ENCODE measurements at places on chromosomes 16 and 17.

DNA sequence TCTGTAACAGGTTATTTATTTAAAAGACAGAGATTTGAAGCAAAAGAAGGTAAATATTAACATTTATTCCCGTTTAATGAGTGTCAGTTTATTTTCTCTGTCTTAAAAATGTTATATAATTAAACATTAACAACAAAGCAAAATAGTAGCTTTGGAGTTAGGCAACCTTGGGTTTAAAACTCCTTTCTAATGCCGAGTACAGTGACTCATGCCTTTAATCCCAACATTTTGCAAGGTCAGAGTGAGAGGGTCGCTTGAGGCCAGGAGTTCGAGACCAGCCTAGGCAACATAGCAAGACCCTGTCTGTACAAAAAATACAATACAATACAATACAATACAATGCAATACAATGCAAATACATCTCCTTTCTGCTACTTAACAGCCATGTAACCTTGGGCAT, 128.7 kb downstream of the CHD9 start:
- no peak for DNase-seq

GRCh38 chr17:62791767-62792446, 16.2 kb downstream of the MARCHF10 start:
- no peak for DNase-seq

DNA sequence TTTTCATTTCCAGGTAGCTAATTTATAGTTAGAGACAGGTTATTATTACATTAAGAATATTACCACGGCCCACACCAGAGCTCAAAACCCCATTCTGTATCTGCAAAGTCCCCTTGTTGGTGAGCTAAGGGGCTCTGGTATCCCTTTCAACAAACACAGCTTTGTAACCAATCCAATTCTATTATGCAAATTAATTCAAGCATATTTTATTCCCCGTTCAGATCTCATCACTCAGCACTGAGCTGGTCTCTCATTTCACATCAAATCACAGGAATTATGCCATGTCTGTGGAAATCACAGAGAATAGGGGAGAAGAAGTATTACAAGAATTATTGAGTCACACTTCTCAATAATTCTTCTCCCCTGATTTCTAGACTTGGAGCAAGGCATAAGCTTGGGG, 111.7 kb downstream of the CDH11 start:
- DNase-seq: no peak

DNA sequence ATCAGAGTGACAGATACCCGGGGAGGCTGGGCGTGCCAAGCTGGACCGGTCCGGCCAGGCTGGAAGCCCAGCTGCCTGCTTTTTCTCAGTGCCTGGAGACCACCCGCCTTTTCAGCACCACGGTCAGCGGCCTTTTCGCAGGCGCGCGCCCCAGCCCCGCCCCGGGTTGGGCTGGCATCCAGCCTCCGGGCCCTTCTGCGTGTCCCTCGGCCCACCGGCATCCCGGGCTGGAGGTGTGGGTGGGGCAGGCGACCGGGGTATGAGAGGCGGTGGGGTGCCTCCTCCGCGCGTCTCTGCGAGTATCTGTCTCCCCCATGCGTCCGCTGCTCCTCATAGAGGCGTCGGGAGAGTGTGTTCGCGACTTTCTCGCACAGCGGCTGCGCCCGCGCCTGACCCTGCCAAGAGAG, 102.5 kb downstream of the MRM1 start:
- DNase-seq: no peak

DNA sequence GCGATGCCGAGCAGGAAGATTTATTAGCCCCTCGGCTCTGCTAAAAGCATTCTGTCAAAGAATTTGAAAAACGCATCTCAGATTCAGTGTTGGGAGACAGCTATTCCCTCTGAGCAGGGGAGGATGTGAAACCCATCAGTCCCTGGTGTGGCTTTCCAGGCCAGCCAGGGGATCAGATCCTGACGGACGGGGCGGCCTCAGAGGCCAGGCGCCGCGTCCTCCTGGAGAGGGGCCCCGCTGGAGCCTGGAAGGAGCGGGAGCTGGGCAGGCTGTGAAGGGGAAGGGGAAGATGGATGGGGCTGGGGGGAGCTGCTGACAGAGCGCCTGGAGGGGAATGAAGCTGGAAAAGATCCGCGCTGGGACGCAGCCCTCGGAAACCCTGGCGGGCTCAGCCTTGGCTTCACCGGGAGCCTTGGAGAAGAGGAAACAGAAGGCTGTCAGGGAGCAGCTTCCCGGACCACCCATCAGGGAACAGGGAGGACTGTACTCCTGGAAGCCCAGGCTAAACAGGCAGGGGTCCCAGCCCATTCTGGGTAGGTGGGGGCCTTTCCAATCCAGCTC, 358.0 kb downstream of the C16orf95 start:
- DNase-seq: no peak

- no peak for DNase-seq
Observed at GRCh38 chr17:16443511-16444257, 28.3 kb downstream of the TRPV2 start.

GRCh38 chr17:50106393-50107131, 11.4 kb downstream of the PDK2 start:
- no peak for DNase-seq

DNA sequence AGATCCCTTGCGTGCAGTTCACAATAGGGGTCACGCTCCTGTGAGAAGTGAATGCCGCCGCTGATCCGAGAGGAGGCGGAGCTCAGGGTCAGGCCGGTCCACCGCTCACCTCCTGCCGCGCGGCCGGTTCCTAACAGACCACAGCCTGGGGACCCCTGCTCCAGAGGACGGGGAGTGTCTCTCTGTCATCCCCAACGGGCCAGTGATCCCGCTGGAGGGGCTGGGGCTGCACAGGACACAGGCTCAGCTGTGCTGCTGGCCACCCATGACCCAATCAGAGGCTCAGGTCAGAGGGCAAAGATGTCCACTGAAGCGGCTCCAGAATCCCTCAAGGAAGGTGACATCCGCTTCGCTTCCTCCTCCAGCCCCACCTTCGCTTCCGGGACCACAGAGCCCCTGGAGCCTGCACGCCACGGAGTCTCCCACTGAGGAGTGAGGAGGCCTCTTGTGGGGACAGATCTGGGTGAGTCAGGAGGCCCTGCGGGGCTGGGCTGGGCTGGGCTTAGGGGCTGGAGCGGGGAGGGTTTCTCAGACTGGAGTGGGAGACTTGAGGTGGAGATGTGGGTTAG, 115.4 kb downstream of the METRNL start:
- DNase-seq: no peak

GRCh38 chr16:30060836-30061554, 4.6 kb upstream of the ALDOA start:
- no peak for DNase-seq

- DNase-seq: no peak
Observed at GRCh38 chr16:2960183-2961010, 3.7 kb upstream of the KREMEN2 start.

DNA sequence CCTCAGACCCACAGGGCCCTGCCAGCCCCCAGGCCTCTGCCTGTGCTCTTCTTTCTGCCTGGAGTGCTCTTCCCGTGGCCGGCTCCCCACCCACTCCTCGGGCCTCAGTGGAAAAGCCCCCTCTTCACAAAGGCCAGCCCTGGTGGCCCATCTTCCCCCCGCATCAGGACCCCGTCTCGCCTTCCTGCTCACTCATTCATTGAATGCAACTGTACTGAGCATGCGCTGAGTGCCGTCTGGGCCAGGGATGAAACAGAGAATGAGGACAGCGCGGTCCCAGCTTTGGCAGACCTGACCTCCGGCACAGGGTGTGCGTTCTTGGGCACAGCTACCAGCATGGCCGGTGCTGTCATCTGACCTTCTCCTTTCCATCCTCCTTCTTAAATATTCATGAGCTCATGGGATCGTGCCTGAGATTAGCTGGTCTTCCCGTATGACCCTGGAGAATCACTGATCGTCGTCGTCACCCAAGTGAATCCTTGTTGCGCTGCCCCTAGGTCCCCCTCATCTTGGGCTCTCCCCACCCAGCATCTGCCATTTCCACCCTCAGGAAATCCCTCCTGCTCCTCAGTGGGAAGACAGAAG, 16.4 kb upstream of the OSGIN1 start:
- DNase-seq: no peak

DNA sequence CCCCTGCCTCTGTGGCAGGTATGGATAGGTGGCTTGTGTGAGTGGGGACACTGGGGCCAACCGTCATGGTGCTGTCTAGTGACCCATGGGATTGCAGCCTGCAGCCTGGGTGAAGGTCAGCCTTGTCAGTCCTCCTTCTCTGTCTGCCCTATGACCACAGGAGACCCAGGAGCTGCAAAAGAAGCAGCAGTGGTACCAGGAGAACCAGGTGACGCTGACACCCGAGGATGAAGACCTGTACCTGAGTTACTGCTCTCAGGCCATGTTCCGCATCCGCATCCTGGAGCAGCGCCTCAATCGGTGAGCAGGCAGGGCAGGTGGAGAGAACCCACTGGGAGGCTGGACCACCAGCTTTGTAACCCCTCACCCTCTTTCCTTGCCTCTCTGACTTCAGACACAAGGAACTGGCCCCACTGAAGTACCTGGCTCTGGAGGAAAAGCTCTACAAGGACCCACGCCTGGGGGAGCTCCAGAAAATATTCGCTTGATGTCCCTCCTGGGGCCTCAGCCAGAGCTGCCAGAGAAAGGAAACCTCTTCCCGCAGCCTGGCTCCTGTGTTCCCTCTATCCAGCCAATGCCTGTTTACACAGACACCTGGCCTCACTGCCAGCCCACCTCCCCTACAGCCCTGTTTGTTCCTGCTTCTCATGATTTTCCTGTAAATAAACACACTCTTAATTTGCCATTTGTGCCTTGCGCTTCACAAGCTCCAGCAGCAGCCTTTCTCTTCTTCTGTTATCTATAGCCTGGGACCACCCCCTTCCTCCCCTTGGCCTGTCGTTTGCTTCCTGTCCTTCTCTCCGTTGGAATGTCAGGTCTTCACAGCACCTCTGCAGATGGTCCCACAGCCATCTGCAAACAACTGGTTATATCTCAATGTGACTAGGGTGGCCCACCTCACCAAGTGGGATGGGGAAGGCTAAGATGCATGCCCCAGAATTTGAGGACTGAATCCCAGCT, 4.5 kb upstream of the KATNB1 start:
- no peak for DNase-seq

DNA sequence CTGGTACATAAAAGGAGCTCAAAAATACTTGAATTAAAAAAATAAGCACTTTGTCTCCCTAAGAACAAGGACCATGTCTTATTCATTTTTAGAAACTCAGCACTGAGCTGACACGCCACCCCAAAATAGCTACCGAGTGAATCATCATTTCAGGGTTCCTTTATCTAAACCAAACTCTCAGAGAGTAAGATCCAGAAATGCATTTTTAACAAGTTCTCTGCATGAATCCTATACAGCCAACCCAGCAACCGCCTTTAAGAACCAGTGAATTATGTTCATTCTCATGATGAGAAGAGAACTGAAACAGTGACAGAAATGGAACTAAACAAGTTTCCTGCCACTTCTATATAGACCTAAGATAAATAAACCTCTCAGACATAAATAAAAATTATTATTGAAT, 8.7 kb downstream of the C16orf87 start:
- no peak for DNase-seq

- DNase-seq: no peak
Observed at GRCh38 chr17:28908640-28909167, 5.8 kb upstream of the DHRS13 start.

DNA sequence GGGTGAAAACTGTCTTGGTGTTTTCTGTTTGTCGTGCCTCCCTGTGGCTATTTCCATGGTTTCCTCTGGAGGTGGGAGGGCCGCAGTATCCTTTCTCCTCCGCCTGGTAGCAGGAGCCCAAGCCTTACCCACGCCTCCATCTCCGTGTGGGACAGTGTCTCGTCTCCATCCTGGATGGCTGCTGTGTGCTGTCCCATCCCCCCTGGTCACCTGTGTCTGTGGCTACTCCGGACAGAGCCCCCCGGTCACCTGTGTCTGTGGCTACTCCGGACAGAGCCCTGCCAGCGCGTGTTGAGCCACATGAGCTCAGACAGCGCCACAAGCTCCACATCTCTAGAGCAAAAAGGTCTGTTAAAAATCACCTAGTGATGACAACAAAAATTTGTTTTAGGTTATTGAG, 198.2 kb upstream of the CHMP6 start:
- no peak for DNase-seq

DNA sequence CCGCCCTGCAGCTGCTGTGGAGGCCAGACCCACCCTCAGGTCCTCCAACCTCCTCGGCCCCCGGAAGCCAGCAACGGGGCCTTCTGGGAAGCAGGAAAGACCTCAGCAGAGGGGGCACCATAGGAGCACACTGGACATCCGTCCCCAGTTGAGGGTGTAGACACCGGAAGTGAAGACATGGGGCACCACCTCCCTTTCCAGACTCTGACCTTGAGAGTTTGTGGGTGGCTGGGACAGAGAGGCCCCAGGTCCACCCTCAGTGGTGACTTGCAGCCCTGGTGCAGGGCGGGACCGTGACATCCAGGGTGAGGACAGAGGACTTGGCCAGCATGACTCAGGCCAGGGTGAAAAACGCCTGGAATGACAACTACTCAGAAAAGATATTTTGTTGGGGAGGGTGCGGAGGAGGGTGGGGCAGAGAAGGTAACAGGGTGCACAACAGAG, 19.9 kb downstream of the CEP295NL start:
- no peak for DNase-seq

DNA sequence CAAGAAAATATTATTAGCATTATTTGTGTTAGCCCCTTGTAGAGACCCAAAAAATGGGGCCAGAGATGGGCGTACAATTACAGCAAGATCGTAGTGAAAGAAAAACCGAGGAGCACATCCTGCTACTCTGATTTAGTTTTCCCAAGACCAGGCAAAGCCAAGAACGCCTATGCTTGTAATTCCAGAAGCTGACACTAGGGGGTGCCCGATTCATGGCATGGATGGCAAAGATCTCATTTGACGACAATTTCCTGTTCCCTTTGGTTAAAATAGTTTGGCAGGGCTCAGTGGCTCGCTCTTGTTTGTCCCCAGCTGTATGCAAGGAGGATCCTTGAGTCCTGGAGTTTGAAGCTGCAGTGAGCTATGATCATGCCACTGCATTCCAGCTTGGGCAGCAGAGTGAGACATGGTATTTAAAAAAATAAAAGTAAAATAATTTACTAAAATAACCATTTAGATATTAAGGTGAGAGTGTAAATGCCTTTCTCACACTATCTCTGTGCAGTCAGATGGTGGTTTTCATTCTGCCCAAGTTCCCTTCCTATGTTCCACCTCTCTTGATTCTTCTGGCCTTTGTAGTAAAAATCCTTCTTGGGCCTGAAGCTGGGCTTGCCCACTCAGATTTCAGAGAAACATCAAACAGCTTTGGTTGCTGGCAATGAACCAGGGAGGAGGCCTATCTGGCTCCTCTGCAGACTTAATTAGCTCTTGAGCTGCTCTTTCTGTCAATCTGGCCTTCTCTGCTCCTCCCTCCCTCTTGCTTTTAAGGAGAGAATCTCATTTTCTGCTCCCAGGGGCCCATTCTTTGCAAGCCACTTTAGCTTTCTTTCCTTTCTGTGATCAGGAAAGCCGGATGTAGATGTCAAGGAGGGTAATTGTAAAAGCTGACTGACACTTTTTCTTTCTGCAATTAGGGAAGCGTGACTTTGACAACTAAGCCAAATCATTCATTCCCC, 31.2 kb downstream of the TMEM238L start:
- no peak for DNase-seq

- no peak for DNase-seq
Observed at GRCh38 chr16:20289571-20289970, 37.7 kb downstream of the GP2 start.

- DNase-seq: no peak
Observed at GRCh38 chr16:2767140-2767731, 9.8 kb downstream of the ELOB start.
